ENCODE measurements at places on chromosomes 11 and 22.

- no peak for DNase-seq
Measured at GRCh38 chr11:70908223-70908622, 344.2 kb downstream of the SHANK2 start.

DNA sequence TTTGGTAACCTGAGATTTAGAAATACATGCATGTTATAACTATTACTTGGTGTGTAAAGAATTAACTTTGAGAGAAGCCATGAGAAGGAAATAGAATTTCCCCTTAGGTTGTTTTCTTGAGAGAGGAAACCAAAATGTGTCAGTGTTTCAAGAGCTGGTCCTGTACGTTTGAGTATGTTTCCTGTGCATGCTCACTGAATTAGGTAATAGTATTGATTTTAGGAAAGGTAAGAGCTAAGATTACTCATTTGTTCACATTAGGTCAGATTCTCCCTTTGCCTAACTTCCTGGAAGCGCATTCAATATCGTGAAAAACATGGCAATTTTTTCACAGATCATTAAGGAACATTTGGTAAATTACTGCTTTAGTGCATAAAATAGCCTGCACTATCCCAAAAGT, 49.3 kb upstream of the RDX start:
- DNase-seq: no peak

DNA sequence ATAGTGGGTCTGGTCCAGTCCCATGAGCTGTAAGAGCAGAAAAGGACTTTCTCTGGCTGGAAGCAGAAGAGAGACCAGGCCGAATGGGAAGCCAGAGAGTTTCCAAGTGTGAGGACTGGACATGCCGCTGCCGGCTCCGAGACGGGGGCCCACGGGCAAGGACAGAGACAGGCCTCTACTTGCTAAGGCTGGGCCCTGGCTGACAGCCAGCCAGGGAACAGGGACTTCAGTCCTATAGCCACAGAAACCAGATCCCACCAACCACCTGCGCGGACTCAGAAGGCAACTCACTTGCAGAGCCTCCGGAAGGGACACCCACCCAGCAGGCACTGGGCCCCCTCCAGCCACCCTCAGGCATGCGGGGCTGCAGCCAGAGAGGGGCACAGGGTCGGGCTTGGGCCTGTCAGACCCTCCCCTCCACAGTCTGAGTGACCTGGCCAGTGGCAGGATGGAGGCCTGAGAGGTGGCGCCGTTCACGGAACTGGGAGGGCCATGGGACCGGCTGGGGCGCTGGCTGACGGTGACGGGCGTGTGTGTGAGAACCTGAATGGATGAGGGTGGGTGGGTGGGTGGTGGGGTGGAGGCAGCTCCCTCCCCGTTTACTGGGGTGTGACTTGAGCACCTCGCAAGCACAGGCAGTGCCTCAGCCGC, 47.8 kb upstream of the A4GALT start:
- DNase-seq: no peak

- no peak for DNase-seq
Measured at GRCh38 chr22:45284705-45285262, at the start of gene UPK3A. Gene UPK3A (plus strand): TSS chr22:45284949. CDS start chr22:45285014, 65 bp downstream.

DNA sequence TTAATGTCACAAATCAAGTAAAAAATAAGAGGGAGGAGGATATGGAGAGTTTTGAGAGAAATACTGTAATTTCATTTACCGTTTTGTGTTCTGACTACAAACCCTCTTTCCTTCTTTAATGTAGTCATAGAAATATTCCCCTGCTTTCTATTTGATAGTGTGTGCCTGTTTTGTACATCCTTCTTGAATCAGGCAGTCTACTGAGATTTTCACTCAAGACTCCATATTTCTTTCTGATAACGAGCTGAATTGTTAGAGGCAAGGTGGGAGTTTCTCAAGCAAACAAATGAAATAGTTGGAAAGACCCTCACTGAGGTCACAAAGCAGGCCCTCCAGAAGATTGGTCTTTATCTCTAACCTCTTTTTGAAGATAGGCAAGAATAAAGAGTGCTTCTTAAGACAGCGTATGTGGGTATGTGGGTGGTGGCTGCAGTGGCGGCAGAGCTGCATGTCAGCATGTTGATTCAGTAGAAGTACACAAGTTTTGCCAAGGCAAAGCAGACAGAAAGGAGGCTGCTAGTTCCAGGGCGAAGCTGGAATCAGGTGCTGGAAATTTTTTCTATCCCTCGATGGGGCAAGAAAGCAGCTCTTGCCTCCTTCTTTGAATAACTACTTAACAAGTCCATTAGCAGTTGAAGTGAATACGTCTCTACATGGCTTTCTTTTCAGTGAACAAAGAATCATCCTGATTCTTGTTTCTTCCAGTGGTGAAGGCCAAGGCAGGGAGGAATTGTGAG, 164.2 kb downstream of the FAM76B start:
- no peak for DNase-seq

DNA sequence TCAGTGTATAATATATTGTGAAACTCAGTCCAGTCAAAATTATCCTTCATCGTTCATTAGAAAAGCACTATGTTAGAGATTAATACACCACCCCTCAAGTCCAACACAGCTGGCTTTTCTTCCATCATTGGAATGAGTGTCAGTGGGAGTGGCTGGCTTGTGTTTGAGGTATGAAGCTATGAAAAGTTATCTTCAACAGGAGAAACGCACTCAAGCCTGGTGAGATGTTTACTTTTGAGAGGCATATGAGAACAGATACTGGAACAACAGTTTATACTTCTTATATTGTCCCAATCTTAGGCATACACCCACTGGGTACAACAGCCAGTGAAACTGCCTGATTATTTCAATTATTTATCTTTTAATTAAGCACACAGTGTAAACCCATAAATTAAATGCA, 34.3 kb downstream of the PLEKHB1 start:
- no peak for DNase-seq

- no peak for DNase-seq
Measured at GRCh38 chr11:19200410-19201201, 1.2 kb downstream of the CSRP3 start.

All from OCI-LY7 (cell line).